ENCODE measurements at places on chromosomes 16 and 17.

- DNase-seq: peak; percentile 65
Observed at GRCh38 chr17:39603304-39604016, 4.3 kb downstream of the NEUROD2 start.

- no peak for DNase-seq
Observed at GRCh38 chr16:66900721-66901441, 17.8 kb downstream of the CDH16 start.

DNA sequence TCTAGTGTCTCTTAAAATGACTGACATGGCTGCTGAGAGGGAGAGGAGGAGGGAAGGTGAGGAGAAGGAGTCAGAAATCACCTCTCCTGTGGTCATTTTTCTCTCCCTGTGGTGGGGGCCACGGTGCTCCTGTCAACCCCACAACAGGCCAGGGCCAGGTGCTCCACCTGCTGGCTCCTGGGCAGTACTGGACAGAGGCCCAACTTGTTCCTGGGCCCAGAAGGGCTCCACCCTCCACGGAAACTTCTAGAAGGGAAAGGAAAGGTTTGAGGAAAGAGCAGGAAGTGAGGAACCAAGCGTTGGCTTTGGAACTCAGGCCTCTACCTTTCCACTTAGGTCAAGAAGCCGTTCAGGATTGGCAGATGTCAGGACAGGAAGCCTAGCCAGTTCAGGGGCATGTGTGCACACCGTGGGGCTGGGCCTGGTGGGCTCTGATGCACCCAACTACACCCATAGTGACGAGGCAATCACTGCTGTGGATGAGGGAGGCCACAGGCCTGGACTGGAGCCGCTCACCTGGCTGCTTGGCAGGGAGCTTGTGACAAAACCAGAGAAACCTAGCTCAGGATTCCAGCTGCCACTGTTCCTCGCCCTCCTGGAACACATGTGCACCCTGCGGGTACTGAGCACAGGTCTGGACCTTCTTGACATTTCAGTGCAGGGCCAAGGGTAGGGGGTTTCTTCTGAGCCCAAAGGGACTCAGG lies 36.1 kb downstream of the WNT3 start:
- DNase-seq: peak; percentile 35

DNA sequence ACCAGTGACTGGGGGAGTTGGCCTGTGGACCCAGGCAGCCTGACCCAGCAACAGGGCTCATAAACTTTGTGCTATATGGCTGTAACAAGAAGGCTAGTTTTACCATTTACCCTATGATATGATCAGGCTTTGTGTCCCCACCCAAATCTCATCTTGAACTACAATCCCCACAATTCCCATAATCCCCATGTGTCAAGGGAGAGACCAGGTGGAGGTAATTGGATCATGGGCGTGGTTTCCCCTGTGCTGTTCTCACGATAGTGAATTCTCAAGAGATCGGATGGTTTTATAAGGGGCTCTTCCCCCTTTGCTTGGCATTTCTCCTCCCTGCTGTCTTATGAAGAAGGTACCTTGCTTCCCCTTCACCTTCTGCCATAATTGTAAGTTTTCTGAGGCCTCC lies 111.2 kb upstream of the NLRP1 start:
- DNase-seq: no peak

DNA sequence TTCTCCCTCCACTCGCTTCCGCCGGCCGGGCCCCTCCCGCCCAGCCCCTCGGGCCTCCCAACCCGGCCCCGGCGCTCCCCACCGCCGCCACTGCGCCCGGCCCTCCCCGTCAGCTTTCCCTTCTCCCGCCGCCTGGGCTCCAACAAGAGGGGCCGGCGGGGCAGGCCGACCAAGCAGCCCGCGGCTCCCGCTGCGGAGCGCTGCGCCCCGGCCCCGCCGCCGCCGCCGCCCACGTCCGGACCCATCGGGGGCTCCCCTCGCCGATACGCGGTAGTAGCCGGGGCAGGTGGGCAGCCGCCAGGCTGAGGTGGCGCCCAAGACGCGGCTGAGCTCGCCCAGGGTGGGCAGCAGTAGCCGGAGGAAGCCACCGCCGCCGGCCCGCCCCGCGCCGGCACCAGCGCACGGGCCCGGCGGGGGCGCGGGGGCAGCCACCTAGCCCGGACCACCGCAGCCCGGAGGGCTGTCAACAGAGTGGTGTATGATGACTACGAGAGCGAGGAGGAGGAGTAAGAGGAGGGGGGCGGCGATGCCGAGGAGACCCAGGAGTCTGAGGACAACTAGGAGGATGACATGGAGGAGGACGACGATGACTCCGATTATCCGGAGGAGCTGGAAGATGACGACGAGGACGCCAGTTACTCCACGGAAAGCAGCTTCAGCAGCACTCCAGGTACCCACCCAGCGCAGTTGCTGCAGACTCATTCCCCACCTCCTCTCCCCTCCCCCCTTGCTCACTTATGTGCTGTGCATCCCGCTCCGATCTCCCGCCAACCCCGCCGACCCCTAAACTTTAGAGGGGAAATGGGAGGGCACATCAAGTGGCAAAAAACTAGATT lies 498 bp downstream of the LRRC37B start:
- peak; percentile 20 for DNase-seq

DNA sequence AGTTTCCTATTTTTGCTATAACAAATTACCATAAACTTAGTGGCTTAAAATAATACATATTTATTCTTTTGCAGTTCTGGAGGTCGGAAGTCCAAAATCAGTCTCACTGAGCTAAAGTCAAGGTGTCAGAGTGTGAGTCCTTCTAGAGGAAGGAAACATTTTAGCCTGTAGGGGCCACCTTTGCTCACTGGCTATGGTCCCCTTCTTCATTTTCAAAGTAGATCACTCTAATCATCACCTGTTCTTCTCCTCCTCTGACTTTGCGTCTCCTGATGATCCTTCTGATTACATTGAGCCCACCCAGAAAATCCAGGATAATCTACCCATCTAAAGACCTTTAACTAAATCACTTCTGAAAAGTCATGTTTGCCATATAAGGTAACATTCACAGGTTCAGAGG lies 534.4 kb upstream of the SALL1 start:
- DNase-seq: no peak

DNA sequence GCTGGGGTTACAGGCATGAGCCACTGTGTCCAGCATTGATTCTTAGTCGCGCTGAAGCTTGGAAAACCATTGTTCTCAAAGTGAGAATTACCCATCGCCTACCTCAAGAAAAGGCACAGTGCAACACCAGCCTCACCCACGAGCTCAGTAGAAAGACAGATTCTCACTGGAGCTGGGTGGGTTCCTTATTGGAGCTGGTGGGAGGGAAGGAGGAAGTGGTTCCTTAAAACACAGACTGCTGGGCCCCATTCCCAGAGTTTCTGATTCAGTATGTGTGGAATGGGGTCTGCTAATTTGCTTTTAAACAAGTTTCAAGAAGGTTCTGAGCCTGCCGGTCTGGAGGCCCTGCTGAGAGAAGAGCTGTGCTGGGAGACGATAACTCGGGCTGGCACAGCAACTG lies 264.7 kb downstream of the ENGASE start:
- no peak for DNase-seq

GRCh38 chr17:69503711-69504110 lies 89.2 kb downstream of the MAP2K6 start:
- DNase-seq: no peak

- DNase-seq: peak; percentile 25
Observed at GRCh38 chr17:74950207-74950606, 14.5 kb downstream of the OTOP3 start.

- DNase-seq: no peak
Observed at GRCh38 chr16:3672571-3673041, 18.1 kb downstream of the DNASE1 start.

DNA sequence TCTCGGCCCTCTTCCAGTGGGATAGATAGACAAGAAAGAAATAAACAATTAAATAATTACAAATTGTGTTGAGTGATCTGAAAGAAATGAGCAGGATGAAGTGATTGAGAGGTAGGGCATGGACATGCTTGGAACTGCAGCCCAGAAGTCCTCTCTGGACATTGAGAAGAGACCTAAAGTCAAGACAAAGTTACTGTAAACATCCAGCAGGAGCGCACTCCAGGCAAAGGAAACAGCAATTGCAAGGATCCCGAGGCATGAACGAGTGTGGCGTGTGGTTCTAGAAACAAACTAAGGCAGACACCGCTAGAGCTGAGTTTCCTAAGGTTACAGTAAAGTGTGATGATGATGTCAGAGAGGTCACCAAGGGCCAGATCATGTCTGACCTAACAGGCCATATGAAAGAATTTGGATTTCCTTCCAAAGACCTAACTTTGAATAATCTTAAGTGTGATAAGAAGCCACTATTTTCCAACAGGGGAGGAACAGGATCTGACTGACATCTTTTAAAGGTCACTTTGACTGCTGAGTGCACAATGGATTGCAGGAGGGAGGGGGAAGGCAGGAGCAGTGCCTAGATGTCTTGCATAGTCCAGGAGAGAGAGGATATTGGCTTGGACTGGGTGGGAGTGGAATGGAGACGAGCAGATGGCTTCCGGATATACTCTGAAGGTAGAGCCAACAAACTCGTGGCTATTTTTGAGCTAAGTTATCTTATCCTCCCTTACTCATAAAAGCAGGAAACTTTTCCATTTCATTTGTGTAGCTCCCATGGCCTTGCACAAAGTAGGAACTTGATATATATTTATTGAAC lies 19.0 kb downstream of the ABCC12 start:
- DNase-seq: no peak

GRCh38 chr16:85017151-85017550 lies 5.8 kb upstream of the ZDHHC7 start:
- peak; percentile 85 for DNase-seq

GRCh38 chr17:82923366-82924113 lies 83.7 kb upstream of the ZNF750 start:
- DNase-seq: no peak

GRCh38 chr16:81810894-81811538 lies 31.9 kb downstream of the PLCG2 start:
- peak; percentile 8 for DNase-seq

DNA sequence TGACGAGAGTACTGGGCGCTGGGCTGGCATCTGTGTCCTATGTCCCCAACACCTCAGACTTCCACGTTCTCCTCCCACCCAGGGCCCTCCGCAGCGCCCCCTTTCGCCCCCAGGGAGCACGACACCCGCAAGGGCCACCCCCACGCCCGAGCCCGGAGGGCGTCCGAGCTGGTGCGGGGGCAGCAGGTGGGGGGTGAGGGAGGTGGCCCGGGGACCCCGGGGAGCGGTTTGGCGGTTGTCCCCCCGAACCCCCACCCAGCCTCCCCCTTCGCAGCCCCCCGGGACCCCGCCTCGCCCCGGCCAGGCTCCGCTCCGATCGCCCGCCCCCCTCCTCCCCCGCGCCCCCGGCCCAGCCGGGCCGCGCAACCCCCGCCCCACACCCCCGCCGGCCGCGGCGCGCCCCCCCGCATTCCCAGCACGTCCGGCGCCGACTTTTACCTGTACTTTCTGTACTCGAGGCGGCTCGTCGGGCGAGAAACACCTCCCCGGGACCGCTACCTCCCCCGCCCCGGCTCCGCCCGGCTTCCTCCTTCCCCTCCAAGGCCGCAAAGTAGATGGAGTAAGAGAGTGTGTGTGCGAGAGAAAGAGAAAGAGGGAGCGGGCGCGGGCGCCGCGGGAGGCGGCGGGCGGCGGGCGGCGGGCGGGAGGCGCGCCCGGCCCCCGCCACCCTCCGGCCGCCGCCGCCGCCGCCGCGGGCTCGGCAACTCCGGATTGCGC lies 901 bp downstream of the CDYL2 start:
- no peak for DNase-seq

DNA sequence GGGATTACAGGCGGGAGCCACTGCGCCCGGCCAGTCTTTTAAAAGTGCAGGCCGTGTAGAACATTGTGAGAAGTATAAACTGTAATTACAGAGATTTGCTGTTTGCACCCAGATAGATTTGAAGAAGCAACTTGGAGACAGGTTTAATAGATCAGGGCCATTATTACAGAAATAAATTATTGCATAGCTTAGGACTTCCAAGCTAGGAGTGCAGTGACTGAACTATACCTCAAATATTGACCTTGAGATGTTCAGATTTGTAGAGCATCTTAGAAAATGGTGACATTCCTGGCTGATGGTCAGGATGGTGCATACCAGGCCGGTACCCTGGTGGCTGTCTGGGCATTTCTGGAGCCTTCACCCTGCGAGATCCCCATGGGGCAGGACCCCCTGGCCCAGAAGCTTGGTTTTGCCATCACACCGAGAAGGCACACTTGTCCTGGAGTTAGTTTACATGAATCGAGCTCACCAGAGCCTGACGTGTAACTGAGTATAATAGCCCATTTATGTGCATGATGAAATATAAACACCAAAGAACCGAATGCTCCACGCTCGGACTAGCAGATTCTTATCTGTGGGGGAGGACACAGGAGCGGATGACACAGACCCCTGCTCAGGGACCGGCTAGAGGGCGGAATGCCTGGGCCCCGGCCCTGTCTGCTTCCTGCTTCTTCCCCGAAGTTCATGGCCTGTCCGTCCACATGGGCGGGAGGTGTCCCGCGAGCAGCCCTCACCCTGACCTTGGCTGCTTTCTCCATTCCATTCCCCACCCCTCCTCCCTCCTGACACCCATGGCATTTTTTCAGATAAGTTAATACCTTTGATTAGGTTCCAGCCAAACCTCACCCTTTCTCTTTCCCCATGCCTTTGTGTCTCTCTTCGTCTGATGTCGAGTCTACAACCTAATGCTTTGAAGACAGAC lies 32.1 kb downstream of the CCDC40 start:
- no peak for DNase-seq

- no peak for DNase-seq
Observed at GRCh38 chr17:41064301-41064700, 1.4 kb downstream of the KRTAP2-4 start.

- no peak for DNase-seq
Observed at GRCh38 chr16:47699106-47699505, 238.0 kb downstream of the PHKB start.

DNA sequence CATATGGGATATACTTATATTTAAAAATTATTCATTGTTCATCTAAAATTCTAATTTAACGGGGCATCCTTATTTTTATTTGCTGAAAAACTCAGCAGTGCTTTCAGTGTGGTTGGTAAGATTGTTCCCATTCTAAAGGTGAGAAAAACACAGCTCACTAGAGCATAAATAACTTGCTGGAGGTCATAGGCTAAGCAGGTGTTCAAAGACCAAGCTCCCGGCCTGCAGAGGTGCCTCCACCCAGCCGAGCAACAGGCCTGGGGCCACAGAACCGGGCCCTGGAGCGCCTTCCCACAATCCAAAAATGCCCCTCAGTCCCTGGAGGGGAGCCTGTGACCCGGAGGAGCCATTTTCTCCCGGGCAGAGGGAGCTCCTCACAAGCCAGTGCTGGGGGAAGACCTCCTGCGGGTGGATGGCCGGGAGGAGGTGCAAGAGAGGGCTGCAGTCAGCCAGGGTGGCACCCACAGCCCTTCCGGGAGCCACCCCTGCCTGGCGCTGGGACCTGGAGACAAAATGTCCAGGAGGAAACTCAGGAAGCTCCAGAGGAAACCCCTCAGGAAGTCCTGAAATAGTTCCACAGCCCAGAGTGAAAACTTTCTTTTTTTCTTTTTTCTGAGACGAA lies 14.7 kb downstream of the ABR start:
- no peak for DNase-seq

GRCh38 chr16:56625943-56626654 lies 518 bp downstream of the MT1E start:
- DNase-seq: no peak

GRCh38 chr17:38425031-38425430 lies 3.2 kb upstream of the ARHGAP23 start:
- no peak for DNase-seq

- DNase-seq: no peak
Observed at GRCh38 chr17:21532763-21533385, 156.7 kb downstream of the KCNJ12 start.

Measured in bronchial epithelial cell (primary cell).